AG10803 (cell line): ENCODE measurements at places on chromosomes 1 and 21.
A peak's percentile ranks its signal among the peaks of the same experiment; 100 is the strongest.

DNA sequence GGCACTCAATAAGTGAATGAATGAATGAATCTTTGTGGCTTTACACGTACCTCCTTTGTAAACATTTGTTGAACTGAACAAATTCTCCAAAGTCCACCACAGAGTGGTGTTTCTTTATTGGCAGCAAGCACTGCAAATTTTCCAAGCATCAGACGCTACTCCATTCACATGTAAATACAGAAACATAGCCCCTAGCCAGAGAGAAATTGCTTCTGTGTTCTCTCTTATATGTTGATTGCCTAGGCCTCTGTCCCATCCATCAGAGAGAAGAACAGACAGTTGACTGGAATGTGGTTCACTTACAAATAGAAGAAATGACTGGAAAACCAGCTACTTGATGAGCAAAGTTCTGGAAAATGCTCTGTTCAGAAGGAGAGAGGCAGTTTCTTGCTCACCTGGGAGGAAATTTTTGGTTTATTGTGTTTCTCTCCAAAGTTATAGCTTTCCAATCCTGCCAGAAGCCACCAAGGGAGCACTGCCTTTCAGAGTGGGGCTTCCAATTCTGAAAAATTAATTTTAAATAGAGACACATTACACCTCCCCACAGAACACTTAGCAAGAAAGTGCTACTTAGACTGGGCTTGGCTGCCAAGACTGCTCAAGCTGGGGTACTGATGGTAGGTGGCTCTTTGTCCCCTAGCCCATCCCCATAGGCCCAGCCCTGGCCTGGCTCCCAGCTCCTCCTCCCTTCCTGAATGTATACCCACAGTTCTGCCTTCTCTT is 18.1 kb upstream of the KIRREL1 start:
- no peak for DNase-seq

- DNase-seq, result peak; percentile 40
These were observed 4.7 kb downstream of the IRF6 start for GRCh38 chr1:209800984-209801834.

GRCh38 chr21:36542312-36543101 is 62.6 kb upstream of the CLDN14 start:
- DNase-seq, result no peak

DNA sequence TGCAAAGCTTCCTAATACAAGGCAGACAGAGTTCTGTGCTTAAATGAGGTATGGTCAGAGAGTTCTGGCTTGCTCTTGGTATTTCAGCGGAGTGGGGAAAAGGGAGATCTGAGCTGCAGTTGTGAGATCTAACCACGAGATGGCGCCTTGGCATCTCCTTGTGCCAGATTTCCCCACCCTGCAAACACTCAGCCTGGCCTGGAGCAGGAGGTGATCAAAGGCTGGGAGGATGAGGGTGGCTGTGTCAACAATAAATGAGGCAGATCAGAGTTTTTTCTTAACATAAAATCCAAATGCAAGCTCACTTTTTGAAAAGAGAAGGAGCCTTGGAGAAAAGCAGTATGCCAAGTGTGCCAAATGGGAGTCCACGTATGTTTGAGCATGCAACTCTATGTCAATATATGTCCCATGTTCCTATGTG is 4.1 kb upstream of the TFAP2E start:
- DNase-seq, result peak; percentile 60

DNA sequence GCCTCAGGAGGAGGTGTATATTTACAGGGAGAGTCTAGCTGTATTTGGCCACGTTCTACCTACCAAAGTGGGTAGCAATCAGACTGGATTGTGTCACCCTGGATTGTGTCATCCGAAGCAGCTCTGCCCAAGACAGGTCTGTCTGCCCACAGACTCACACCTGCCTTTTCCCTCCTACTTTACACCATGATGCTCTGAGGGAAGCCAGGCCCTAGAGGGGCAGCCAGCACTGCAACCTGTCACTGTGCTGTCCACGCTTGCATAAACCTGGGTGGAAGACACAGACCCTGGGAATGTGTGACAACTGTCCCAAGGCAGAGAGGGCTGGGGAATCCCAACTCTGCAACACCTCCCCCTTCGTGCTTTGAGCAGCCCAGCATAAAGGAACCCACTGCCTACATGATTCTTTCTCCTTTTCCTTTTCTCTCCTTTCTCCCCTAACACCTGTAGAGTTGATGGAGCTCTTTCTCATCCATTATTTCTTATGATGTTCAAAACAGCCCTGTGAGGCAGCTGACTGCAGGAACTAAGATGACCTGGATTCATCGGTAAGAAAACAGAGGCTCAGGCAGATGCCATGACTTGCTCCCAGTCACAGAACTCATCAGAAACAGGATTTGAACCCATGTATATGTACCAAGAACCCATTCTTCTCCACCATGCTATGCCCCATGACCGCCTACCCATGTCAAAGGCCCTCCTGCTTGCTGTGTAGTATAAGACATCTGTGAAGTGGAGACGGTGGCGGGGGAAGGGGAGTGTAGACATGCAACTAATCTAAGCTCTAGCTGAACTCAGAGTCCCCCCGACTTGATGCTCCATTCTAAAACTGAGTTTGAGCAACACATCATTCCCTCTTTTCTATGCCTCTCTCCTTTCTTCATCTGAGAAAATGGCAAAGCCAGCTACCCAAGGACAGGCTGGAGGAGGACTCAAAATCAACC is 55.9 kb downstream of the ITPKB start:
- DNase-seq, result no peak

GRCh38 chr1:87129606-87130005 is 199.1 kb upstream of the LMO4 start:
- DNase-seq, result peak; percentile 22

- no peak for DNase-seq
These were observed 101.1 kb downstream of the PRKAB2 start for GRCh38 chr1:147071142-147071541.

DNA sequence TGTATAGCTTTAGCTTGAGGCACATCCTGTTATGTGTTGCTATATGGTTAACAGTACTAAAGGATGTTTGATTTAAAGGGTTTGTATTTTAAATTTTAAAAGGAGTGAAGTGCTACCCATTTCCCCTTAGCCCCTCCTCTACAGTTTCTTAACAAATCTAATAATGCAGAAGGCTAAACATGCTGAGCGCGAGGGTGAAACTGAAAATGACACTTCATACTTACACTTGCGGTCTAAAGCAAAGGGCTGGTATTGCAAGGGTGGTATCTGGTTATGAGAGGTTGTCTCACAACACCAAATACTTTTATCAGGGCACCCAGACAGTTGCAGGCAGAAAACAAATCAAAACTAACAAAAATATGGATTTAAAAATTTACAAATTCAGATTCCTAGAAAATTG is 172.3 kb downstream of the SIPA1L2 start:
- no peak for DNase-seq

- DNase-seq, result no peak
These were observed 4.1 kb downstream of the KDM5B start for GRCh38 chr1:202804126-202804525.

DNA sequence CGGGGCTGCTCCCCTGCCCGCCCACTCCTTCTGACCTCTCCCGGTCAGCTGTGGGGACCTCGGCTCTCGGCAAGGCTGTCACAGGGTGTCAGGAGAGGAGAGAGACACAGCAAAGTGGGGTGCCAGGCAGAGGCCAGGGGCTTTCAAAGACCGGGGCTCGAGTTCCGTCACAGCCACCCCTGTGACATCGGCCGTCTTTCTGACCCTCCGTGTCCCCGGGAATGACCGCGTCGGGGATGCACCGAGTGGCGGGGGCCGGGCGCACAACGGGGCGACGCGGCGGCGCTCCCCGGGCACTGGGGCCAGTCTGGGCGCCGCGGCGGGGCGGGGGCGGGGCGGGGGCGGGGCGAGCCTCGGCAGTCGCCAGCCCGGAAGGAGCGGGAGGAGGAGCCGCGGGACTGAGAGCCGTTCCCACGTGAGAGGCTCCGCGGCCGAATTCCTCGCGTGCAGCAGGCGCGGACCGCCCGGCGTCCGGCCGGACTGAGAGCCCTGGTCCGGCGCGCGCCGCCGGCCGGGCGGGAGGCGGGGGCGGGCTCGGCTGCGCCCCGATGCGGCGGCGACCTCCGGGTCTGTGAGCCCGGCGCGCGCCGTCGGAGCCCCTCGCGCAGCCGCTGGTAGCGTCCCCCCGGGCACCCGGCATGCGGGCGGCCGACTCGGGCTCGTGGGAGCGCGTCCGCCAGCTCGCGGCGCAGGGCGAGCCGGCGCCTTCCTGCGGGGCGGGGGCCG is 229.7 kb upstream of the TMEM51 start:
- DNase-seq, result peak; percentile 79

DNA sequence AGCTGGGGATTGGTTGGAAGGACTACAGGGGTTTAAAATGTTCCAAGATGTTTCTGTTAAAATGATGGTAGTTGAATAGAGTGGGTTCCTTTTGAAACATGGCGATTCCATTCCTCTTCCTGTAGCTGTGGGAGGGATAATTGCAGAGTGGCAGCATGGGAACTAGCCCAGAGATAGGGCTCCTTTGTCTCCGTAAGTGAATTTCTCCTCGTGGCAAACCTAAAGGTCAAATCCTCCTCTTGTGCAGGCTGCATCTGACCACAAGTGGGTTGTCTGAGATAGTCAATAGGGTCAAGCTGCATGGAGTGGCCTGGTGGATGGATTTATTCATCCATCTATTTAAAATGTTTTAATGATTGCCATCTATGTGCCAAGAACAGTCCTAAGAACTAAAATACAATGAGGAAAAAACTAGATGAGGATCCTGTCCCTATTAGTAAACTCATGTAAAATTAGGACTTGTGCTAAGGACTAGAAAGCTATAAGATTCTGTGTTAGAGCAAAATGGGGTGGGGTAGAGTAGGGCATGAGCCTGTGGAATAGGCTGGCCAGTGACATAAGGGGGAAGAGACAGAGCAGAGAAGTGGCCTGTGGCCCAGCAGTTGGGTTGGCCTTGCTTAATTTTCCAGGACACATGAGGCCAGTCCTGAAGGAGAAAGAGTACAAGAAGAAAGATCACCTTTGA is 89.1 kb upstream of the IVNS1ABP start:
- no peak for DNase-seq

GRCh38 chr1:179745131-179745611 is 2.1 kb downstream of the FAM163A start:
- no peak for DNase-seq
